Stimulated activated CD4-positive, alpha-beta T cell treated with anti-CD3 and anti-CD28 coated beads, Interleukin-1b, Interleukin-23, amount 100 ng/mL, for 48 hours (primary cell): ENCODE measurements at places on chromosomes 12 and 14.

DNA sequence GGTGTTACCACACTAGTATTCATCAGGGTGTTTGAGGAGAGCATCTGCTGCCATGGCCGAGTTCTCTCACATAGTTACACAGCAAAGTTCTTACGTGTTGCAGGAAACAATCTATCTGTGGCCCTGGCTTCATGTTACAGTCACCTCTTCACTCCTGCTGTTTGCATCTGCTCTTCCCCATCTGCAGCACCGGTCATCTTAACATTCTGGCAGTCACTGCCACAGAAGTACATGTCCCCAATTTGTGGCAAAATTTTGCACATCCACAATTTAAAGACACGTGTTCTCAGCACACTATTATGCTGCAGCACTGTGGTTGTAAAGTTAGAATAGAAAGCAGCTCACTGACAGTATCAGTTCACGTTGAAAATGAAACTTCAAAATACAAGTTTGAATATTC, 23.2 kb downstream of the MAPK1IP1L start:
- DNase-seq: no peak

- DNase-seq: peak; percentile 66
Observed at GRCh38 chr12:53219292-53219955, 12.4 kb upstream of the ITGB7 start.

DNA sequence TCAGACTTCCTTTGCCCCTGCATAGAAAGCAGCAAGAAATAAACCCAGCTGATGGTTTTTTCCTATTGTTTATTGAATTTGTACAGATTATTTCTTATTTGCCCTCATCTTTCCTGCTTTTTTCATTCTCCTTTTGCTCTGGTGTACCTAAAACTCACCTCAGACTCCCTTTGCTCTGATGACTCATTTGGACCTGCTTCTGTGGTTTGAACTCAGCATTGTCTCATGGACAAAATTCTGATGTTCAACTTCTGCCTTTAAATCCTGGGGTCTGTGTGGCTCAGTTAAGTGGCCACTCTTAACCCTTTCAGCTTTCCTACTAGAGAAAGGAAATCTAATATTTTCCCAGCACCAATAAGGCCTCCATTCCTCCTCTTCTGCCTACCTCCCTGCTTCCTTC, 3.5 kb upstream of the SENP1 start:
- no peak for DNase-seq

GRCh38 chr14:67576216-67576955, 23.7 kb downstream of the PIGH start:
- no peak for DNase-seq

GRCh38 chr14:64746298-64747250, 42.4 kb downstream of the PLEKHG3 start:
- DNase-seq: no peak

DNA sequence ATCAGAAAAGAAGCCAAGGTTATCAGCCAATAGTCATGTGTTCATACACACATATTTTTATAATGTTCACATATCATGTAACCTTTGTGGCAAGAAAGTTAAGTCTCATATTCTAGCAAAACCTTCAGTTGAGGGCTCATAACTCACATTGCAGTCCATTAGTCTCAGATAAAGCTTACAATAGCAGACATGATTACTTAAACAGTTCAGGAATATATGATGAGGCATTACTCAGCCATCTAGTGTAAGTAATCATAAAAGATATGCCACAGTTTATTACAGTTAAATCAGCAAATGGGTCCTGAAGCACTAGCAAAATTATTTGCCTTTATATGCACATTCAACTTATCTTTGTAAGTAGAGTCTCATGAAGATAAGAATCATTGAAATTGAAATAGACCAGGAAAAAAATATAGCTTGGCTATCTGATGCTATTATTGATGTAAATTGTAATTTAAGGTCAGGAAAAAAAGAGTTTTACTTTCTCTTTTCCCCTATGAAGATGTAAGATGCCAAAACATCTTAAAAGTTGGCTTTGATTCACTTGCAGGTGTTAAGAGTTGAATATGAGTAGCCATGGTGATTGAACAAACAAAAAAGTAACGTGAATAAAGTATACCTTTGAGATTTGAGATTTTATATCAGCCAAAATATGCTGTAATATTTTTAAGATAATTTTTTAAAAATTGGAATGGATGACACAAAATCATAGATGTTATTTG, 537.0 kb downstream of the SLC6A15 start:
- no peak for DNase-seq

DNA sequence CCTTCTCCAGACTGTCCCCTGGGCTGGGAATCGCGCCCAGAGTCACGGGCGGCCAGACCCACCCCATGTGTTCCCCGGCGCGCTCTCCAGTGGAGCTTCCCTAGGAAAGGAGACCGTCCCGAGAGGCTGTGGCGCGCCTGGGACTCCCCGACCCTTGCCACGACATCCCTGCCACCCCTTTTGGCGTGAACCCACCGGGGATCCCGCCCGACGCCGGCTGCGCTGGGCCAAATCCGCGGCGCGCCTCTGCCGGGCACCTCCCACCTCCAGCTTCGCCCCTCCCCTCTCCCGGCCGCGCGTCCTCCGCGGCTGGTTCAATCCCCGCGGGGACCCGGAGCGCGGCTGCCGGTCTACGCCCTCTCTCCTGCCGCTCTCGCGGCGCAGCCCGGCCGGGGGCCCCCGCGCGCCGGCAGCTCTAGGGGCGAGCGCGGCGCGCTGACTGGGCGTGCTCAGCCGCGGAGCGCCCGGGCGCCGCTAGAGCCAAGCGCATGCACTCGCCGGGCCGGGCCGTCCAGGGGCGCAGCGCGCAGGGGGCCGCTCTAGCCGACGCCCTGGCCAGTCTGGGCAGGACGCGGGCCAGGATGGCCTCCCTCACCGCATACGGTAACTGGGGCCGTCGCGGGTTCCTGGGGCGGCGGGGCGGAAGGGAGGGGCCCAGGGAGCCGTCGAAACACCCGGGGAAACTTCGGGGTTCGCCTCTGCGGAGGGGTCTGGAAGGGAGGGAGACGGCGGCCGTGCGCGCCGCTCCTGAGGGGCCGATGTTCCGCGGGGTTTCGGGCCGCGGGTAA, 77.4 kb upstream of the ANO4 start:
- DNase-seq: no peak

DNA sequence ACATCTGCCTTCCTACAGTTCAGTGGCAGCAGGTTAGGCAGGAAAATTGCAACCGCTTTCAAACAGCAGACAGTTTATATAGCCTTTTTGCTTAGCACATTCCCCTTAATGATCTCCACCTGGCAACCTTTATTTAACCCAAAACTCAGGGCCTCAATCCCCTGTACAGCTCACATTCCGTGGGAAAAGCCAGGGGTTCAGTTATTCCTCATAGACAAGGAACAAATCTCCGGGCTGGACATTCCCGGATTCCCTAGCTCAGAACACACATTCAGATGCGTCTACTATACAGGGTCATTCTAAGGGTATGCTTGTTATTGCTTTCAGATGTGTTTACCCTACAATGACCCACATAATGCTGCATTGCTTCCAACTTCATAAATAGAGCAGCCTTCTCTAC, 73.8 kb upstream of the DCN start:
- no peak for DNase-seq

DNA sequence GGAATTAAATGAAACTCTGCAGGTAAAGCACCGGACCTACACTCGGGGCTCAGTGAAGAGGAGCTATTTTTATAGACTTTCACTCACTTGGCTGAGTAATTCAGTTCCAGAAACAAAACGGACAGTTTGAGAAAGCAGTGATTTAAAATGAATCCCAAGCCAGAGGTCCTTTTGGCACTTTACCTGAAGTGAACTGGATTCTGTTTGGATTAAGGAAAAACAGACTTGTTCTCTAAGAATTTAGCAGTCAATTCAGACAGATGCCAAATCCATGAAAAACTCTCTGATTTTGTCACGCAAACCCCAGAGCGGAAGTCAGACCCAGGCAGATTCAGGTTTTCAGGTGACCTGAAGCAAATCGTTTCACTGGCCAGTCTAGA, 4.9 kb upstream of the VASH1 start:
- no peak for DNase-seq

GRCh38 chr12:65263777-65264176, 14.7 kb upstream of the MSRB3 start:
- DNase-seq: no peak

DNA sequence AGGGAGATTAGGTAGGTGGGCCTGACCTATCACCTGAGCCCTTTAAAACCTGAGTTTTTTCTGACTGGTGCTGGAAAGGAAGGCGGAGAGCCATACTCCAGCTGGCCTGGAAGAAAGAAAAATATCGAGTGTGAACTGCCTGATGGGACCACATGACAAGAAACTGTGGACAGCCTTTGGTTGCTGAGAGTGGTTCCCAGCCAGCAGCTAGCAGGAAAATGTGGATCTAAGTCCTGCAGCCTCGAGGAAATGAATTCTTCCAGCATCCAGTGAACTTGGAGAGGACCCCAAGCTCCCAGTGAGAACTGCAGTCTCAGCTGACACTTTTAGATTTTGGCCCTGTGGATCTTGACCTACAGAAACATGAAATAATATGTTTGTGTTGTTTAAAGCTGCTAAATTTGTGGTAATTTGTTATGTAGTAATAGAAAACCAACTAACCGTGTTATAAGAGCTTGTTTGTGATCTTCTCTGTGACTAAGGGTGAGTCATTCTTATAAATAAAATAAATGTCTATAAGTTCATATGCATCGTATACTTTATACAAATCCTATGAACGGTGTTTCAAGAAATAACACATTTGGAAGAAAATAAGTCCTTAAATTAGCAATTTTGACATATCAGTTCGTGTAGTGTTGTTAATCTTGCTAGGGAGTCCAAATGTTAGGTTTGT, 359.6 kb downstream of the BMP4 start:
- no peak for DNase-seq

DNA sequence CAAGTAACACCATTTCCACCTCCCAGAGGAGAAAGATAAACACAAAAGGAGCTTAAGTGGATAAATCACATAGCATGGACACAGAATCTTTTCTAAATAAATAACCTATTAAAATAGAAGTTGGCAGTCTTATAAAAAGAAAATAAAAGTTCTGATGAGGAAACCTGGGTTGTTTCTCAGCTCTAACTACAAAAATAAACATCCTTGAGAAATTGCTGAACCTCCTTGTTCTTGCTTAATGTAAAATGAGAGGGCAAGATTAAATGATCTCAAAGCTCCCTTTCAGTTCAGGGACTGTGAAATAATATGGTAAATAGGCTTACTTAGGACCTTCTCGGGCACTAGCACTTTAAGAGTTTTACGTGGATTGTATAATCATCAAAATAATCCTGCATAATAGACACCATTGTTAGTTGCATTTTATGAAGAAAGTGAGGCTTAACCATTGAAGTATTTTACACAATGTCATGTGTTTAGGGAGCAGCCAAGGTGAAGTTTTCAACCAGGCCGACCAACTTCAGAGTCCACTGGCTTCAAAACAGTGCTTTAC, 214.0 kb upstream of the NOVA1 start:
- DNase-seq: no peak
